Renal cortical epithelial cell (primary cell): ENCODE measurements at places on chromosomes 11 and 22. TPM values are rescaled to one million over a fixed set of nuclear protein-coding genes. Genes with fewer than 3 reads are reported as not detected.

Gene MS4A3
- total RNA-seq, result not detected in 2 replicates

Gene MS4A4E
- total RNA-seq, result not detected in 2 replicates

Gene SCYL1
- 48.8 and 57.2 TPM in 2 replicates for total RNA-seq

Gene ANO5
- total RNA-seq, result 5.8 and 9.0 TPM in 2 replicates

Gene NUDT22
- 39.2 and 107 TPM in 2 replicates for total RNA-seq

Gene CASP5
- total RNA-seq, result not detected in 2 replicates

Gene GRM5
- under 0.01 and 0.15 TPM in 2 replicates for total RNA-seq

GRCh38 chr11:728901-729491, 18.3 kb upstream of the TALDO1 start:
- DNase-seq, result no peak

DNA sequence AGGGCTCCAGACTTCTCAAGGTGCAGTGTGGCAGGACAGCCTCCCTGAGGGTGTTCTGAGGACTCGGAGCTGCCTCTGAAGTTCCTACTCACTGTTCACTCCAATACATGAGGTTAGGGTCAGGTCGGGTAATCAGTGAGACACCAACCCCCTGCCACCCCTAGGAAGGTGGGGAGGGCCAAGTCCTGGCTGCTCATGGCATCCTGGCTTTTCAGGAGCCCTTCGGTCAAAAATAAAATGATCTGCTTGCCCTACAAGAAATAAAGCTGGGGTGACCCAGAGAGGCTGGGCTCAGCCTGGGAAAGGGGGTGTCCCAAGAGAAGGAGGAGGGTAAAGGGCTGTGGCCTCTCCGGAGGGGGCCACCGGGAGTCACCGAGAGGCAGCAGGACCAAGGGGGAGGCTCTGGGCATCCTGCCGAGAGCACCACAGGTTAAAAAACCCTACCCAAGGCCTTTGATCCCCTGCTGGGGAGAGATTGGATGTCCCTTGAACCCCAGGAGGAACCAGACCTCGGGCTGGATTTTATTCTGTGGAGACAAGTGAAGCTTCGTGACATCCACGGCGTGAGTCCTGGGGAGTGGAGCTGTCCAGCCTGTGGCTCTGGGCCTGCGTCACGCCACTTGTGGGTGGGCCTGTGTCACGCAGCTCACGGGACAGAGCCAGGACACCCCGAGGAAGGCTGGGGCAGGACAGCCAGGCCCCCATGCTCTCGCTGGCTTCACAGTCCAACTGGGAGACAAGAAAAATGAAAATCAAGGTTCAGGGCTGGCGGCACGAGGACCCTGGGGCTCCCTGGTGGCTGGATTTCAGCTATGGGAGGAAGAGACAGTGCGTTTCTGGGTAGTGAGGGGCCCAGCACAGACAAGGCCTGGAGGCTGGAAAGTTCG, 102.2 kb upstream of the FGF3 start:
- DNase-seq, result no peak

- no peak for DNase-seq
Observed at GRCh38 chr11:76820184-76820566, 37.0 kb downstream of the TSKU start.

- DNase-seq, result peak; percentile 42
Observed at GRCh38 chr11:75468534-75469340, 35.7 kb upstream of the KLHL35 start.

DNA sequence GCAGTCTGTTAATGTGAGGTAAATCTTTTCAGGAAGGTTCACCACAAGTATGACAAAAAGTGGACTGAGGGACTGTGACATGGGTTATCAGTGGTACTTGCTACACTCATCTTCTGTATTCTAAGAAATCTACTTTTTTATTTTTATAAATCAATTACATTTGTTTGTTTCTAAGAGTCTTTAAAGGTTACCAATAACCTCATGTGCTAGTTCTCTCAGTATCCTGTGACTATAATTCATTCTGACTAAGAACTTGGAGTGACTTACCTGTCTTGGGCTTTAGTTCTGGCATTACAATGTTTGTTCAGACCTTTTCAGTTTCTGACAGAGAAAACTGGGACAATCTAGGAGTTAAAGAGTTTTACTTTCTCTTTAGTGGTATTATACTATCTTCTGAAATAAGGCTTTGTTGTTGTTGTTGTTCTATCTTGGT, 108.4 kb downstream of the PDE3B start:
- DNase-seq, result no peak

DNA sequence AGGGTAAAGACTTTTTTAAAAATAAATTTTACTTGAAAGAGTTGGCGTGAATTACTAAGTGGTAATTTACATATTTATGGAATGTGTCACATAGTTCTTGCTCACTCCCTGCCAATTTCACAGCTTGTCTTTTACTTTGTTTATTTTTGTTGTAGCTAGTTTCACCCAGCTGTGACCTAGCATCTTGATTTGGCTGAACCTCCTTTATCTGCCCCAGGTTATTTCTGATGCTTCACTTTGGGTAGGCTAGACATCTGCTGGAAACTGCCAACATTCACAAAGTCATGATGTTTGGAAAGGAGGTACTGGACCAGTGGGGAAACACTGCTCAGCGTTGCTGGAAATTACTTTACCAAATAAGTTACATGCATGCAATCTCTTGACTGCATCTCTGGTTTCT, 1676.0 kb upstream of the RAG2 start:
- DNase-seq, result no peak

DNA sequence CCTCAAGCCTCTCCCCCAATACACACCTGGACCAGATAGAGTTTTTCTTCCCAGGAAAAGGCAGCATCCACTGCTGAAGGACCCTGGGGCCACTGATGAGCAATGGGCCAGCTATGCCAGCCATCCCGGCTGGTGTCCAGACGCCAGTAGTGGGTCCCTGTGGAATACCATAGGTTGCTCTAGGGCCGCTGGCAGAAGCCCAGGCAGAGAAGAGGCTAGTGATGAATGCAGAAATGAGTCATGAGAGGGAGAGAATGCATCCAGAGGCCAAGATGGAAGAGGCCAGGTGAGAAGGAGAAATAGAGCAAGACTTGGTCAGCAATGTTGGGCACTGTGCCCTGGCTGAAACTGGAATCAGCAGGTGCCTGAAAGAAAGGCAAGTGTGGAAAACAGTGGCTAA, 8.9 kb downstream of the HPX start:
- DNase-seq, result peak; percentile 68

DNA sequence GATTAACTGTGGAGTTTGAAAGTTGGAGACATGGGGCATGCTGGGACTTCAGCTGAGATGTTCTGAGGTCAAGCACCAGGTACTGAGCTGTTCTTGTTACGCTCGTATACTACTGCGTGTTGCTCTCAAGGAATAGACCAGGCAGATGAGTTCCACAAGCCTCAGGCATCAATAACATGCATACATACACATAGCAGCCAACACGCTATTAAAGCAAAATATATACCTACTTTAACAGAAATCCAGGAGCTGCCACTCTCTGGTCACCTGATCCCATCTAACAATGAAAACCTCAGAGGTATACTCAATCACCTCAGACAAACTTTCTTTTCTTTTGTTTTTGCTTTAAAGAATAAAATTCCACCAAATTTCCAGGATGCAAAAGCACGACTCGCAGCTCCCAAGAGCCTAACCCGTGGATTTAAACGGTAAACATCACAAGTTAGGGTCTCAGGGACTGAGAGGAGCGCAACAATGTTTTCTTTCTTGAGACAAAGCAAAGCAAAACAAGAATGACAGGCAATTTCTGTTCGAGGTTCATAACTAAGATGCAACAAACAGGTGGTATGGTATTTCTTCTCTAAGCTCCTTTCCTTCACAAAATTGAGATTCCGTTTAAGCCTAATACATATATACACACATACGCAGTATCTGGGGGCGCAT, 16.5 kb downstream of the BLID start:
- no peak for DNase-seq

- no peak for DNase-seq
Observed at GRCh38 chr22:24975125-24975640, 22.7 kb downstream of the KIAA1671 start.

- no peak for DNase-seq
Observed at GRCh38 chr11:2094354-2095197, 44.6 kb downstream of the IGF2 start.

DNA sequence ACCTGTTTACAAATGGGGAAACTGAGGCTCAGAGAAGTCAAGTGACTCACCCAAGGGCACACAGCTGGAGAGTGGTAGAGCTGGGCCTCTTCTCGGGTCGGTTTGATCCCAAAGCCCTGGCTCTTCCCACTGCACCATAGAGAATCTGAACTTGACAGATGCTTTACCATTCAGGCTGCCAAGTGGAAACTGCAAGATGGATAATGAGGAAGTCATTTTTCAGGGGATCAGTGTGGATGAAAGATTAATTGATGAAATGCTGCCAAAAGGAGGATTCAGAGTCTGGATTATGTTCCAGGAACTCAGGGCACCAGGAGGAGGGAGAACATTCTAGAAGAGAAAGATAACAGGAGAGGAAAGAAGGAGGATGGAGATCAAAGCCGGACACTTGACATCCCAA, 185.9 kb upstream of the ZBED5 start:
- DNase-seq, result no peak

DNA sequence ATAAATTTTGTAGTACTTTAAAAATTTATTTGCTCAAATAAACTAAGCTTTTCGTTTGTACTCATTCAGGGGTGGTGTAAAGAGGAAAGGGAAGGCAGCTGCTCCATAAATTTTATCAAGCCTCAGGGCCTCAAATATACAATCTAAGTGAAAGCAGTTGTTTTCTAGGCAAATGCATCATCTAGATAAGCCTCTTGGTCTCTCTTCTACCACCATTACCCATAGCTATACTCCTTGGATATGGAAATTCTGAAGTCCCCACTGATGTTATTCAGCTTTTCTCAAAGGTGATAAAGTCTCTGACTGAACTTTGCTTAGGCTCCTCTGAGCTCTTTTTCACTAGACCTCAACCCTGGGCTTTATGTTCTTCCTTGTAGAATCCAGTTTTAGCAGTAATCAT, 1313.1 kb downstream of the JRKL start:
- DNase-seq, result no peak

GRCh38 chr11:130778026-130778425, 138.3 kb downstream of the SNX19 start:
- DNase-seq, result no peak

GRCh38 chr11:108216988-108217387, 5.5 kb downstream of the NPAT start:
- DNase-seq, result no peak

DNA sequence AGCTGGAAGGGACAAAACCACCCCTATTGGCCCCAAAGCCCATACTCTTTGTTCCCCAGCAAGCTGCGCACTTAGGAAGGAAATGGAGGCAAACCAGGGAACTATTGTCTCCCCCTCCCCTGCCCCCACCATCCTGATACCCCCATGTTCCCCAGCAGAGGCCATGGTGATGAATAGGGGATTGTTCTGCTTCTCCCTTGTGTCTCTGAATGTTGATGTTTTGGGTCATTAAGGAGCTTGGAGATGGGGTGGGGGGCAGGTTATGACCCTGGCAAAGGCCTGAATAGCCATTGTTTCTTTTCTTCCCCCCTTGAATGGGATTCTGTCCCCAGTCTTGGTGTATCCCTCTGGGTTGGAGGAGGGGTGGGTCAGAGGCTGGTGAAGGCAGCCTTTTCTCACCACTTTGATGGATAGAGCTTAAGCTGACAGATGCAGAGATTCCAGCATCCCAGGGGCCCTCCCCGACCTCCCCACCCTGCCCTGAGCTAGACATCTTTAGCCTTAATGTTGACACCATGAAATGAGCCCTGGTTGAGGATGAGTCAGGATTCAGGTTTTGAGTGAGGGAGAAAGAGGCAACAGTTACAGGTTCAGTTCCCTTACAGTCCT, 8.3 kb downstream of the DTX4 start:
- DNase-seq, result no peak

GRCh38 chr11:120442031-120442430, 69.5 kb upstream of the GRIK4 start:
- DNase-seq, result no peak

- DNase-seq, result no peak
Observed at GRCh38 chr11:36719358-36720107, 121.5 kb upstream of the RAG2 start.

DNA sequence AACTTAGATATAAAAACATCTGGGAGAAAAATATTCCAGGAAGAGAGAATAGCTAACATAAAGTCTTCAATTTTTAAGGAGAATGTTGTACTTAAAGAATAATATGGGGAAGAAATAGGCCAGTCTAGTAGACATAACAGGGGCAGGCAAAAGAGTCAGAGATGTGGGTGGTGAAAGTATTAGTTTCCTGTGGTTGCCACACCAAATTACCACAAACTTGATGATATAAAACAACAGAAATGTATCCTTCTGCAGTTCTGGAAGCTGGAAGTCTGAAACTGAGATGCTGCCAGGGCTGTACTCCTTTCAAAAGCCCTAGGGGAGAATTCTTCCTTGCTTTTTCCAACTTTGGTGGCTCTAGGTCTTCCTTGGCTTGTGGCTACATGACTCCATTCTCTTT, 1309.7 kb downstream of the LRRC4C start:
- peak; percentile 14 for DNase-seq

GRCh38 chr11:6663794-6664469, 8.3 kb upstream of the DCHS1 start:
- no peak for DNase-seq

DNA sequence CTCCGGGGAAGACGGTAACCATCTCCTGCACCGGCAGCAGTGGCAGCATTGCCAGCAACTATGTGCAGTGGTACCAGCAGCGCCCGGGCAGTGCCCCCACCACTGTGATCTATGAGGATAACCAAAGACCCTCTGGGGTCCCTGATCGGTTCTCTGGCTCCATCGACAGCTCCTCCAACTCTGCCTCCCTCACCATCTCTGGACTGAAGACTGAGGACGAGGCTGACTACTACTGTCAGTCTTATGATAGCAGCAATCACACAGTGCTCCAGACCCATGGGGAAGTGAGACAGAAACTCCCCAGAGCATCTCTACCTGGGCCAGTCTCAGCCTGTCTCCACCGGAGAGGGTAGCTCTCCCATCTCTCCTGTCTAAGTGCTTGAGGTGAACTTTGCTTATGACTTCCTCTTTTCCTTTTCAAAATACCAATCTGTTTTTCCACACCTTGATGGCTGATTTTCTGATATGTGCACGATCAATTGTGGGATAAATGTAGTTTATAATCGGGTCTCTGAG, 48.5 kb upstream of the VPREB1 start:
- no peak for DNase-seq

DNA sequence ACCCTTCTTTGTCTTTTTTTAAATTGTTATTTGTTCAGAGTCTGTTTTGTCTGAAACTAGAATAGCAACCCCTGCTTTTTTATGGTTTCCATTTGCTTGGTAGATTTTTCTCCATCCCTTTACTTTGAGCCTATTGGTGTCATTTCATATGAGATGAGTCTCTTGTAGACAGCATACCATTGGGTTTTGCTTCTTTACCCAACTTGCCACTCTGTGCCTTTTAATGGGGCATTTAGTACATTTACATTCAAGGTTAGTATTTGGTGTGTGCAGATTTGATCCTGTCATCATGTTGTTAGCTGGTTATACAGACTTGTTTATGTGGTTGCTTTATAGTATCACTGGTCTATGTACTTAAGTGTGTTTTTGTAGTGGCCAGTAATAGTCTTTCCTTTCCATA, 28.0 kb downstream of the CCDC15 start:
- no peak for DNase-seq
